ENCODE measurements at places on chromosomes 3 and 15.

DNA sequence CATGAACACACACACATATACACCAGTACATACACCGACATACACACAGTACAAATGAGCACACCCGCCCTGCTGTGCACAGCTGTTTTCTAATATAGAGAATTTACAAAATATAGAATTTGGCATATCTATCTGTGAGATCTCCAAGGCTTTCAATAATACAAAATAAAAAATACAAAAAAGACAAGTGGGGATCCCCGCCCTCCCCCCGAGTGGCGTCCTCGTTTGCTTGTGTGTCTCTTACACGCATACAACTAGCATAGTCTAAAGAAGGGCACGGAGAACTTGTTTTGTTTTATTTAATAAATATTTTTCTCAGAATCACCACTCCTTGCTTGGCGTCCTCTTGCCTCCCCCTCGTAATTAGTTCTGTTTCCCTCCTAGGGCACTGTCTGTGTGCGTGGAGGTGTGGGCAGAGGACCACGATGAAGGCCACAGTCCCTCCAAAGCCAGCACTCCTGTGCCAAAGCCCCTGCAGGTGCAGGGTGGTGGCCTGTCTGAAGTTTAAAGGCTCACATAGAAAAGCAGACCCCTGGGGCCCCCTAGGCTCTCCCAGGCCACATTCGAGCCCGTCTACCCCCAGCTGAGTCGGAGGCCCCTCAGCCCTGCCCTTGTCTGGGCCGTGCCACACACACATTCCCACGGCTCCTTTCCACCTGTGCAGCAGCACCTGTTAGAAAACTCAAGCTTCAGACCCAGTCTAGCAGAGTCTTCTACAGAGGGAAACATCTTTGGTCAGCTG, 82.1 kb downstream of the SEC22A start:
- DNase-seq, result no peak

DNA sequence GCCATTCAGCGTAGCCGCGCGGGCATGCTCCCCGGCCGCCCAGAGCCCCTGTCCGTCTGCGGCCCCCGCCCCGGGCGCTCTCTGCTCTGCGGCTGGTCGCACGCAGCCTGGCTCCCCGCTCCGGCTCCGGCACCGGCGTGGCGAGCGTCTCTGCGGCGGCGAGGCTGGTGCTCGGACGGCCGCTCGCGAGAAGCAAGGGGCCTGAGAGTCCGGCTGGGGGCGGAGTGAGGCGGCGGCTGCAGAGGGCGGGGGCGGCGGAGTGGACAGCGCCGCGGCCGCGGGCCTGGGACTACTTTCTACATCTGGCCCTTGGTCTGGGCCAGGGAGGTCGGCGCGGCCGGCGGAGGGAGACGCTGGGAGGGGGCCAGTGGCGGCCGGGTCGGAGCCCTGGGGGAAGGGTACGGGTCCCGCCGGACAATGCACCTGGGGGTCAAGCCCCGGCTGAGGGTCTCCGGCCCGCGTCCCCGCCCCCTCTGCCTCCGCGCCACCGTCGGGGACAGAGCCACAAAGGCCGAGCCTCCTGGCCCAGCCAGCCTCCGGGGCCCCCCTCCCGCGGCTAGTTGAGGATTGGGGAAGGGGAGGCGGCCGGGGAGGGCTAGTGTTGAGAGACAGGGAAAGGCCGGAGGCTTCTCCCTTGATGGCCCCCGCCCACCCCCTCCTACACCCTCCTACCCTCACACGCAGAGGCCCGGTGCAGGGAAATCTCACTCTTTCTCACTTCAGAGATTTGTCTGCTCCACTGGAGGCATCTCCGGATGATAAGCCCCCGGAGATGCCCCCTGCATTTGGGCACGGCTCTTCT, at the start of gene PRTG:
Gene PRTG (minus strand): TSS at position 226 of the 802 bp plus-strand sequence. CDS start 221 bp downstream, at position 5.
- peak; percentile 73 for DNase-seq

DNA sequence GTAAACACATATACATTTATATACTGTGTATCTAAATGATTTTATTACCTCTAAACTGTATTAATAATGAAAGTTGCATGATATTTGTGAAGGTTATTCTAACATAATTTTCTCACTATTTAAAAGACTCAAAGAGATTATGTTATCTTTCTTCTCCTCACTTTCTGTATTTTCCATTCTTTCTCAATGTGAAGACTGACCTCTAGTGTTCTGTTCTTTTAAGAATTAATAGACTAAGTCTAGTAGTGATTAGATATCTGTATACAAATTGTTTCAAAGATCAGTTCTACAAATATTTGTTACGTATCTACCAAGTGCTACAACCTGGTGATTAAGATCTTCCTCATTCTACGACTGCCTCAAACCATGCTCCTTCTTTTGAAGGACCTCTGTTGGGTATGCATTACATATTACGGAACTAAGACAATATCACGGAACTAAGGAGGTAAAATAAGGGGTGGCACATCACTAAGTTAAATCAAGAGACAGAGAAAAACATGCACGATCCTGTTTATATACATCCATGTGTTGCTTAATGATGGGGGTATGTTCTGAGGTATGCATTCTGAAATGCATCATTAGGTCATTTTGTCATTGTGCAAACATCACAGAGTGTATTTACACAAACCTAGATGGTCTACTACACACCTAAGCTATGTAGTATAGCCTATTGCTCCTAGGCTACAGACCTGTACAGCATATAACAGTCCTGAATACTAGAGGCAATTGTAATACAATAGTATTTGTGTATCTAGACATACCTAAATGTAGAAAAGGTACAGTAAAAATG, 161.5 kb upstream of the KBTBD8 start:
- DNase-seq, result no peak

DNA sequence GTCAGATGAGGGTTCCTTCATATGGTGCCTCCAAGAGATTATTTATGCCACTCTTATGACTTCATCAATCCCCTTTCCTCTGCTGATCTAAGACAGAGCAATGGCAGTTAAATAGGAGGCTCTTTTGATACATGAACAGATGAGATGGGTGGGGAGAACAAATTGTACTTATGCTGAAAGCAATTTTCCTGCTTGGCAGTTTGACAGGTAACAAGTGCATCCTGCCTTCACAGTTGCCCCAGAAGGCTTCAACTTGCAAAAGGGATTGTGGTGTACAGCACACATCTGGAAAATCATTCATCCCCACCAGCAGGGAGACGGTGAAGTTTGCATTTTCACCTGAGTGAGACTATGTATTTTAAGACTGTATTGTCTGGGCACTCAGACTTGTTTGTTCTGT, 27.3 kb downstream of the ENTPD3 start:
- DNase-seq, result no peak

DNA sequence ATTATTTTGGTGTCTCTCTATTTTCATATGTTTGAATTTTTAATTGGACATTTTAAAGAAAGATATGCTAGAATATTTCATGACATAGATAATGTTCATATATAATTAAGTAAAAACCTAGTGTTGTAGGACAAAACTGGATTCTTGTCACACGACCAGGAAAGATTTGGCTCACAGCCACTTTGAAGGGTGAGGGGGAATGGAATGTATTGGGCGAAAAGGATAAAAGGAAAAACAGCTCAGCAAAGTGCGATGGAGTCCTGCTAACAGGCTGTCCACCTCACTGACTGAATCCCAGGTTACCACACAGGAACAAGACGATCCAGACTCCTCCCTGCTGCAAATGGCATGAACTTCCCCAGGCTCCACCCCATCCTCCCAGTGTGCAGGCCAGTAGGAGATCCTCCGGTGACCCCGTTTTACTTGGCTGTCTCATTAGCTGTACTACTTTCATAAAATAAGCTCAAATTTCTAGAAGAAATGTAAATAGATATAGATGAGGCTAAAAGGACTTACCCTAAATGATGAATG, 186.2 kb downstream of the CD47 start:
- DNase-seq, result no peak

GRCh38 chr3:109910772-109911171, 573.4 kb upstream of the DPPA4 start:
- no peak for DNase-seq

- DNase-seq, result no peak
Measured at GRCh38 chr3:124552224-124552623, 178.0 kb upstream of the UMPS start.

DNA sequence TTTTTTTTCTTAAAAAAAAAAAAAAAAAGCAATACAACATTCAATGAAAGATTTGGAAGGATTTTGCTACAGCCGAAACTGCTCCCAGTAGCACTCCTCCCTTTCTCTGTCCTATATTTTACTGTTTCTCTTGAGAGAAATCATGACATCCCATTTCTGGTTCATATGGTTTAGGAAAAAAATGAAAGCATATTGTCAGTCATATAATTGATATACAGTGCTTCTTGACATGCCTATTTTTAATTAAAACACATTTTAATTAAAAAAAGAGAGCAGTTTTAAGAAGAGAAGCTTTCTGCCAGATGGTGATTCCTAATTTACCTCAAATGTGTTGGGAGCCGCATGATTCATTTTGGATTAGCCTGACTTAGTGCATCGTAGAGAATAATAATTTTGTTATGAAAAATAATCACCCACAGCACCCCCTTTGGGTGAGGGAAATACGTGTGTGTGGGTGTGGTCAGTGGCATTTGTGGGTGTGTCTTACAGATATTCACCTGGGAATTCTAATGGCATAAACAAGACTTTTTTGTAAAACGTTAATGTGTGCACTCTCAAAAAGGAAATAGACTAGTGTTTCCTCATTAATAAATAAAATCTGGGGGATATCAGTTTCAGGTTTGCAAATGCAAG, 544.5 kb downstream of the MFSD1 start:
- DNase-seq, result no peak

DNA sequence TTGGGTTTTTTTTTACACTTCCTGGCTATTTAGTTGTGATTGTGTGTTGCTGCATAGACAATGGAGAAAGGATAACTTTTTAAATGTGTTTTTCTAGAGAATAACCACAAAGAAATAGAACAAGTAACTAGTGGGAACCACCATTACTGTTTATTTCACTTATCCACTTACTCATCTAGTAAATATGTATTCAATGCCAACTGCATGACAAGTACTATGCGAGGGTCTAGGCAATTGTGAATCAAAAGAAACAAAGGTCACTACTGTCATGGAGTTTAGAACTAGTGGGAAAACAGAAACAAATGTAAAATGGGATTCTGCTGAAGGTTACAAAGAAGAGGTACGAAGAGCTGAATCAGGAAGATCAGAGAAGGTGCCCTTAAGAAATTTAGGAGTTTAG, 600.9 kb upstream of the ROBO2 start:
- no peak for DNase-seq

DNA sequence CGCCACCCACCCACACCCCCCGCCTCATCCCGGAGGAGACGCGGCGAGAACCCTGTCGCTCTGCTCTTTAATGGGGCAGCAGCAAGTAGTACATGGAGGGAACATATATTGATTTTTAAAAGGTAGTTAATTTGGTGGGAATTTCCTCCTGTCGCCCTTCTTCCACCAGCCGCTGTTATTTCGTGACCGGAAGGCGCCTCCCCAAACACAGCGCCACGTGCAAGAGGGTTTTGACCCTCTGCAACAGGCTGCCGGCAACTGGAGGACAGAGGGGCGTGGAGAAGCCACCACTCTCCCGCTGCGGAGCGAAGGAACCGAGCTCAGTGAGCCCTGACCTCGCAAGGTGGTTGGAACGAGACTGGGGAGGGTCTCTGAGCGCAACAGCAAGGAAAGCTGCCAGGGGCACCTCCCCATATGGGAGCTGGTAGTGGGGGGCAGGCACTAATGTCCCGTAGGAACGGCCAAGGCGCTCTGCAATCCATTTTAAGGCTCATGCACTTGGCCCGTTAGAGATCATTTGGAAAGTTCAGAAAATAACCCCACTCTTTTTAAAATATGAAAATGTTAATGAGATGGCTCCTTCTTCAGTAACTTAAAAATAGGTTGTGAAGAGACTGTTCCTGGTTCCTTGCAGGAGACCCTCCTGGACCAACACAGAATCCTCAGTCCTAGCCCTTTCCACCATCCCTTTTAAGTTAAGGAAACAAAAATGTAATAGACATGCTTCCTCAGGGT, 4.3 kb downstream of the ONECUT1 start:
- no peak for DNase-seq

- no peak for DNase-seq
Measured at GRCh38 chr3:172339892-172340291, 108.4 kb downstream of the GHSR start.

DNA sequence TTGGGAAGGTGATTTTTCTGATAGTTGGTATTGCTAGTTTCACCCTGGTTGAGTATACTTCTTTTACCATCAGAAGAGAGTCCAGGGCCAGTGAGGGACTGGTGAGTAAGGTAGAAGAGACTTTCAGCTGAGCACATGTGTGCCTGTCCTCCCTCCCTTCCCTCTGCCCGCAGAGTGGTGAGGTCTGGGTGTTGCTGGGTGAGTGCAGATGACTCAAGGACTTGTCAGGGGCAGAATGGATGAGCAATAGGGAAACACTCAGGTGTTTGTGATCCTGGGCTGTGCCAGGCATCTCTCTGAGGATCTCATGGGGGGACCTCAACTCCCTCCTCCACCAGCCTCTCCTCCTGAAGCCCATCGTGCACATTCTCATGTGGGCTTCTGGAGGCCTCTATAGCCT, 76.0 kb upstream of the GSK3B start:
- no peak for DNase-seq

GRCh38 chr3:39474126-39474515, 6.6 kb downstream of the MOBP start:
- no peak for DNase-seq

GRCh38 chr15:78425643-78426042, 12.4 kb upstream of the IREB2 start:
- no peak for DNase-seq

DNA sequence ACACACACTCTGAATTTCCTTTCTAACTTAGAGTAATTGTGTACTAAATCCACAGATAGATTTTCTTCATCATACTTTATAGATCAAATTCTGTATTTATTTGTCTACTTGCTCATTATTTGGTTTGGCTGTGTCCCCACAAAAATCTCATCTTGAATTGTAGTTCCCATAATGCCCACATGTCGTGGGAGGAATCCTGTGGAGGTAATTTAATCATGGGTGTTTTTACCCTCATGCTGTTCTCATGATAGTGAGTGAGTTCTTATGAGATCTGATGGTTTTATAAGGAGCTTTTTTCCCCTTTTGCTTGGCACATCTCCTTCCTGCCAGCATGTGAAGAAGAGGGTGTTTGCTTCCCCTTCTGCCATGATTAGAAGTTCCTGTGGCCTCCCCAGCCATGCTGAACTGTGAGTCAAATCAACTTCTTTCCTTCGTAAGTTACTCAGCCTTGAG, 198.3 kb upstream of the TGFBR2 start:
- DNase-seq, result no peak

- DNase-seq, result no peak
Measured at GRCh38 chr3:182118066-182118465, 406.3 kb downstream of the SOX2 start.

GRCh38 chr3:187401856-187402255, 33.7 kb downstream of the RTP4 start:
- DNase-seq, result no peak

DNA sequence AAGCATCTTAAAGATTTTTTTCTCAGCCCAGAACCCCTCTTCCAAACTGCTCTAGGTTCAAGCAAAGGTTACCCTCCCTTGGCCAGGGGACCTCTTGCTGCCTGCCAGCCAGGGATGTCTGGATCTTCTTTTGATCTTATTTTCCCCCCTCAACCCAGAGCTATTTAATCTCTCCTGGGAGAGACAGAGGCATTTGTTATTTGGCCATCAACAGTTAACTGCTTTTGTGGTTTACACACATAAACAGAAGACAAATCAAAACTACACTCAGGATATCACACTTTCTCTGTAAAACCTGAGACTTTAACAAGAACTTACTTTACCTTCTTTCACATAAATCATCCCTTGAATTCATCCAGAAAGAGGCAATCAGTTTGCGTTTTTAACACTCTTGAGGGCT, 272.5 kb downstream of the THSD4 start:
- no peak for DNase-seq

- no peak for DNase-seq
Measured at GRCh38 chr3:10933021-10933420, 59.5 kb upstream of the SLC6A1 start.

All from coronary artery (tissue), 2 donors.